ENCODE measurements at places on chromosomes 4 and X.

DNA sequence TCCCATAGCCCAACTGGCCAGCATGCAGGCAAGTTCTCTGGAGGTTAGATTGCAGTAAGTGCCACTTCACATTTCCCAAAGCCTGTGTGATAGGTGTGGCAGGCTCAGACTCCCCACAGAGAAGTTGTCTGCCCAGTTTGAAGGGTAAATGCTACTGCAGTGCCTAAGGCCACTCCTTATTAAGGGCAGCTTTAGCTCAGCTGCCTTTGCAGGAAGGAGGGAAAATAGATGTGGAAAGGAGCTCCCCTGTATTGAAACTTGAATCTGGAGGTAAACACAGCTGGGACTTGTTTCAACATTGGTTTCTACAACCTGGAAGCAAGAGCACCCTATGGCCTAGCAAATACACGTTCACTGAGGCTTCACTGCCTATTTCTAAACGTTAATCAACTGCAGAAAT is 22.4 kb downstream of the NEXMIF start:
- no peak for DNase-seq

DNA sequence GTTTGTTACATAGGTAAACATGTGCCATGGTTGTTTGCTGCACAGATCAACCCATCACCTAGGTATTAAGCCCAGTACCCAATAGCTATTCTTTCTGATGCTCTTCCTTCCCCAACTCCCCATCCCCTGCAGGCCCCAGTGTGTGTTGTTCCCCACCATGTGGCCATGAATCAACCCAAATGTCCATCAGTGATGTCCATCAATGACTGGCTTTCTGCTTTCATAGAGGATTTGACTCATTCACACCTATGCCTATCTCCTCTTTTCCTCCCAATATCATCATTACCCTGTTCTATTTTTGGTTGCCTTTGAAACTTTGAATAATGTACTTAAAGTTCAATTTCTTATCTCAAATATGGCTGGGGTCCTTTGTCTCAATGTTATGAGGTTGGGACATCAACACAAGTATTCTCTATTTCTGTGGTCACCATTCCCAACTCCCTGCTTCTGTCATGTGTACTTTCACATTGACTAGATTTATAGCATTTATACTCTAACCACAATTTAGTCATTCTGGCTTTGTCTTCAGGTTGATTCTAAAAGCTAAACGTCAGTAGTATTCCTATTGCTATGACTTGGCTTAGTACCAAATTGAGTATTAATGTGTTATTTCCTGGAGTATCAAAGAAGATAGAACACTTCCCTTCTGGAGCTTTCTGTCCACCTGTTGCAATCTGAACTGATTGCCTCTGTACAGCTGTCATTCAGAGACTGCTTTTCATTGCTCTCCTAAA is 107.2 kb downstream of the TAB3 start:
- DNase-seq: no peak

- DNase-seq: no peak
Observed at GRCh38 chrX:100658941-100659381, 15.0 kb downstream of the SRPX2 start.

- DNase-seq: peak; percentile 37
Observed at GRCh38 chr4:98928131-98928504, 815 bp downstream of the EIF4E start.

DNA sequence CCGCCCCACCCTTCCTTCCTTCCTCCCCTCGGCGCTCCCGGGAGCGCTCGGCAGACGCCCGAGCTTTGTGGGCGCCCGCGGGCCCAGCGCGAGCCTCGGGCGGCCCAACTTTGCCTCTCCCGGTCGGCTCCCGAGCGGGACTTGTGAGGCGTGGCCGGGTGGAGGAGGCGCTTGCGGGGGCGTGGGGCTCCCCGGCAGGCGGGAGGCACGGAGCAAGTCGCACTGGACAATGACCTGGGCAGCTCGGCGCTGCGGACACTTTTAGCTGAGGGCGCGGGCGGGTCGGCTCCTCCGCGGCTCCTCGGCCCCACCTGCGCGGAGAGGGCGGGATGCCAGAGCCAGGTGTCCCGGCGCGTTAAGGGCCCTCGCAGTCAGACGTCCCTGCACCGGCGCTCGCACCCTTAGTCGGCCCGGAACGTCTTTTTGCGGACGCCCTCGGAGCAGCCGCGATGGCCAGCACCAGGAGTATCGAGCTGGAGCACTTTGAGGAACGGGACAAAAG is 385 bp downstream of the DCLK2 start:
- DNase-seq: no peak

DNA sequence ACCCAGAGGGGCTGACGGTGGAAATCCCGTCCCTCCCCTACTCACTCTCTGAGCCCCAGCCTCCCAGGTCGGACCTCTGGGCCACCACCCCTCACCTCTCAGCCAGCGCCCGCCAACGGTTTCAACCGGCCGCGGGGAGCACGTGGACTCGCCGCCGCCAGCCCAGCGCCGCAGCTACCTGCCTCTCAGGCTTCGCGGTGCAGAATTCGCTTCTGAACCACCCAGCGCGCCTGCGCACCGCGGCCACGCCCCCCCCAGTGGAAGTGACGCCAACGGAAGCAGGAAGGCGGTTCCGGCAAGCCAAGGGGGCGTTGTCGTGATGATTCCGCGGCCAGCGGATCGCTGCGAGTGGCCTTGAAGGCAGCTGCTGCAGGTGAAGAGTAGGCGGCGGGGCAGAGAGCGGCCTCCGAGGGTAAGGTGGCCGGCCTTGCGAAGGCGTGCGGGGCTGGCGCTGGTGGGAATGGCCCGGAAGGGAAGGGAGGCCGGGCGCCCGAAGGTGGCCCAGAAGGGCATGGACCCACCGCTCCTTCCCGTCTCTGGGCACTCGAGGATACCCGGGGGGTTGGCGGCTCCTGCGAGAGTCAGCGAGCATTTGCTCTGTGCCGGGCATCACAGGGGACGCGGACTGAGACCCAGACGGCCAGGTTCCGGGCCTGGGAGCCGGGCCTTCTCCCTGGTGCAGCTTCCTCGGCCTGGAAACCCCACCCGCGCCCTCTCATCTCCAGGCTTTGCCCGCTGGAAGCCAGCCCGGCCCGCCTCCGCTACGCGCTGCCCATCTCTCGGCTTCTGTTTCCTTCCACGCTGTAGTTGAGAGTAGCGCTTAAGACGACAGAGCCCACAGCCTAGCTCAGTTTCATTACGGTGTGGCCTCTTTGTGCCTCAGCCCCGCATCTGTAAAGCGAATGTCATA is at the start of the genes LYAR and ZBTB49:
Gene LYAR (minus strand): TSS at position 214 of the 910 bp plus-strand sequence. CDS start 6,412 bp downstream, outside the sequence.
Gene ZBTB49 (plus strand): TSS at position 311 of the 910 bp plus-strand sequence. CDS start 9,695 bp downstream, outside the sequence.
- DNase-seq: peak; percentile 2

DNA sequence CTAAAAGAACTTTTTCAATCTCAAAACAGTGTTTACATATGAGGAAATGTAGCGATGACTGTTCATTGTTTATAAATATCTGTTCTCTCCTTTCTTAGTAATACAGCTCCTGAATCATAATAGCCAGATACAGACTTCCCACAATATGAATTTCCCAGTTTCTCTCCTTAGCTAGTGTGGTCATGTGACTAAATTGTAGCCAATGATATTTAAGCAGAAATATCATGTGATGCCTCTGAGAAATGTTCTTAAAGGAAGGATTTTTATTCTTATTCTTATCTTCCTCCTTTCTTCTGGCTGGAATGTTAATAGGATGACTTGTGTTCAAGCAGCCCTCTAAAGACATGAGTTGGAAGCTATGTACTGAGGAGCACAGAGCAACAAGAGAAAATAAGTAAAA is 383.7 kb upstream of the ATOH1 start:
- no peak for DNase-seq

DNA sequence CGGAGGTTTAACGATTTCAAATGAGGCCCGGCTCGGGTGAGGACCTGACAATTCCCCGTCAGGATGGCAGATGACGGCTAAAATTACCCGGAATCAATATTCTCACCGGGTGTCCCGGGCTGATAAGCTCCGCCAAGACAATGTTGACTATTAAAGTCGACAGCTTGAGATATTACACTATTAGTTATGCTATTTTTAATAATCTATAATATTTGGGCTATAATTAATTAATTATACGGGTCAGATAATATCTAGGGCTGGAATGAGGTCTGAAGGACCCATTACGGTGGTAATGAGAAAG is 9.4 kb upstream of the NKX1-1 start:
- DNase-seq: no peak

DNA sequence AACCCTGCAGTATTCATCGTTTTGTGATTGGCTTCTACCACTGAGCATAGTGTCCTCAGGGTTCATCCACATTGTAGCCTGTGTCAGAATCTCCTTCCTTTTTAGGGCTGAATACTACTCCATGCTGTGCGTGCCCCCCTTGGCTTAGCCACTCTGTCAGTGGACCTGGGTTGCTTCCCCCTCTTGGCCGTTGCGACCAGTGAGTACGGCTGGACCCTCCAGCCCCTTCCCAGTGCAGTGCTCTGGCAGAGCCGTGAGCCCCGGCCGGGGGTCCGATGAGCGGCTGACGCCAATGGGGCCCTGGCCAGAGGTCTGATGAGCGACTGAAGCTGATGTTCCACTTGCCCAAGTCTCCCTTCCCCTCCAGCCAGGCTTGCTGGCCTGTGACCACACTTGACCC is 6.9 kb downstream of the BLOC1S4 start:
- no peak for DNase-seq

GRCh38 chr4:5821665-5822358 is 71.1 kb downstream of the CRMP1 start:
- no peak for DNase-seq

DNA sequence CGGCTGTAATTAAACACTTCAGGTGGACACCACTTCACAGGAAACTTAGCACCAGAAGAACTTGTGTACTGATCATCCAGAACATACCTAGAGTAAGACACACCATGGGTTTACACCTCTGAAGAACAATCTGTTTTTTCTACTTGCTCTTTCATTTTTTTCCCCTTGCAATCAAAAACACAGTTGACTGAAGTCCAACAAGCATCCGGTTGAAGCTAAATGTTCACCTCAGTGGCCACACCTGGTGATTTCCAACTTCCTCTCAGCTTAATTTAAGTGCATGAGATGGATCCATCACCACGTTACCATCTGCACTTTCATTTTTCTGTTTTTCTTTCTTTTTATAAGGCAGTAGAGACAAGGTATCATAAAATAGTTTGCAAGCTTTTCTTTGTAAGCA is 4.9 kb upstream of the TXK start:
- no peak for DNase-seq

DNA sequence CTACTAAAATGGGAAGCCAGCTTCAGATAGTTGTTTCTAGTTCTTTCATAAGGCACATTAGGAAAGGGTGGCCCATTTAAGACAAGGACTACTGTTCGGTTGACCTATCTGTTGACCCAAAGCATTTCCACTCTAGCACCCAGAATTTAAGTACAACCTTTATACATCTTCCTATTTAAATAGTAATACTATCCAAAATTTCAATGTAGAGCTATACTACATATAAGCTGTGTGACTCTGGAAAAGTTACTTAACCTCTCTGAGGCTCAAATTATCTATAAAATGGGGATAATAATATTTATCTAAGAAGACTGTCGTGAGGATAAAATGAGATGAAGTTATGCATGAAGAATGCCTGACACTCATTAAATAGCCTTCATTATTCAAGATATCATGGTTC is 82.0 kb upstream of the TMEM164 start:
- no peak for DNase-seq

Data from DMS 273 treated with DMSO at 0.1 percent for 48 hours (cell line).